ENCODE measurements at places on chromosomes 12 and 14.

DNA sequence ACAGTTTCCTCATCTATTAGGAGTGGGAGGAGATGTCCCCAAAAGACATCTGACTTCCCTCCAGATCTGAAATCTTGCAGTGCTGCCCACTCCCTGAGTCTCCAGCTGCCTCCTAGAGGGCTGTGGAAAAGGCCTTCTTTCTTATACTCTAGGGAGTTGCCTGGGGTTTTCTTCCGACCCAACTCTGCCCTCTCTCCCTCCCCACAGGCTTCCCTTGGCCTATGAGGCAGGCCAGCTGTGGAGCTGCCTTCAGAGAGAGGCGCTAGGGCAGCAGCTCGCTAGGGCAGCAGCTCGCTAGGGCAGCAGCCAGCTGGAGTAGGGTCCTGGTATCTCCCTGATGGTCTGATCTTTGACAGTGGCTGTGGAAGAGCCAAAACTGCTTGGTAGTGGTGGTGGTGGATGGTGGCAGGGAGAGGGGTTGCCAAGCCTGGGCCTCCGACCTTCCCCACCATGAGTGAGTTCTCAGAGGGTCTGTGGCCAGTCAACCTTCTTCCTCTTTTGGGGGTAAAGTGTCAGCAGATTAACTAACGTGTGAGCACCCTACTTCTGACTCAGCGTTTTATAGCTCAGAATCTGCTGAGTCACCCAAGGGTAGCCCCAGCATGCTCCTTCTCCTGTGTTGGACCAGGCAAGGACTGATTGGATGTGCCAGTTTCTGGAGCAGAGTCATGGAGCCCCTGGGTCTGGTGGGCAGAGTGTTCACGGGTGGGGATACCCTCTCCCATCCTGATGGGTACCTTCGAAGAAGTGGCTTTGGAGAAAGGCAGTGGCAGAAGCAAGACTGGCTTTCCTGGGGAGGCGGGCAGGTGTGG lies 2.3 kb downstream of the SLC48A1 start:
- no peak for DNase-seq

- no peak for DNase-seq
These were observed 58.0 kb upstream of the ELK3 start for GRCh38 chr12:96136161-96136560.

- no peak for DNase-seq
These were observed 99.3 kb upstream of the PTPRB start for GRCh38 chr12:70736351-70737133.

DNA sequence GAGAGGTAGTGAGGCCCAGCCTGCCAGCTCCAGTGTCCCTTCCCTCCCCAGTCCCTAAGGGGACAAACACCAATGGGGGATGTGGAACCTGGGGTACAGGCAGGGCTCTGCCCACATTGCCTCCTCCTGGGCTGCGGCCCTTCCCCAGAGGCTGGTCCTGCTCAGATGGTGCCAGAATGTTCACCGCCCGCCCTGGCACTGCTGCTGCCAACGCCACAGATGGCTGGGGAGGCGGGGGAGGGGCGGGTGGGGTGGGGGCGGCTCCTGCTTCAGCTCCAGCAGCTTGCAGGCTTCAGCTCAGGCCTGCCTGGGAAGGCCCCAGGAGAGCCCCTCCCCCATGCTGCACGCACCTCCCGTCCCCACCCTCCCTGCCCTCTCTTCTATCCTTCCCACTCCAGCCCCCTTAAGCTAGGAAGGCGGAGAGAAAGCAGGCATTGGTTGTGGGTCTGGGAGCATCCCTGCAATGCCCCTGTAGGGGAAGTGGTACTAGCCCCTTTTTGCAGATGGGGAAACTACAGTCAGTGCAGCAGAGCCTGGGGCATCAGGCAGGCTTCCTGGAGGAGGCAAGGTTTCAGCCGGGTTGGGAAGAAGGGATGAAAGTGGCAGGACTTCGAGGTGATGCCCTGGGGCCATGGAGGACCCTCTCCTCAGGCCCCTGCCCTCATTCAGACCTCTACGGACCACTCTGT lies 2.0 kb upstream of the BEGAIN start:
- DNase-seq, result no peak

GRCh38 chr14:101463566-101464171 lies 97.6 kb upstream of the DIO3 start:
- no peak for DNase-seq

DNA sequence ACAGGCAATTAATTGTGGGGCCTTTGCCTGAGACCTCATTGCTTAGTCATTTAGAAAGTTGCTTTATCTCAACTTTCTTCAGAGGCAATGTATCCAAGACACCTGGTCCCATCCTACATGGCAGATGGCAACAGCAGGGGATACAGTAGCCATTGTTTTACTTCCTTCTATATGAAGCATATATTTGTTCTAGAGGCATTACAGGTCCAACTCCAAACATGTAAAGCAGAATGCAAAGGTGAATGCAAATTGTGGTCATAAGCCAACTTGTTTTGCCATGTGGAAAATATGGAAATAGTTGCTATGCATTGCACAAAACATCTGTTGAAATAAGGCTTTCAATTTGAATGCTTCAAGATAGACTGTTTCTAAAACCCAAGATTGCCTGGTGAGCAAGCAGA lies 109.8 kb upstream of the BCAT1 start:
- no peak for DNase-seq

- DNase-seq, result no peak
These were observed 141.7 kb upstream of the AMIGO2 start for GRCh38 chr12:47221256-47222023.

GRCh38 chr12:53218551-53219291 lies 11.7 kb upstream of the ITGB7 start:
- DNase-seq, result no peak

- no peak for DNase-seq
These were observed 883 bp downstream of the FOXJ2 start for GRCh38 chr12:8033153-8034044.

- DNase-seq, result no peak
These were observed 53.6 kb downstream of the TPCN1 start for GRCh38 chr12:113274848-113275247.

GRCh38 chr12:65670775-65671174 lies 153.5 kb upstream of the HMGA2 start:
- DNase-seq, result no peak

GRCh38 chr12:52395761-52396434 lies 10.2 kb downstream of the KRT82 start:
- no peak for DNase-seq

DNA sequence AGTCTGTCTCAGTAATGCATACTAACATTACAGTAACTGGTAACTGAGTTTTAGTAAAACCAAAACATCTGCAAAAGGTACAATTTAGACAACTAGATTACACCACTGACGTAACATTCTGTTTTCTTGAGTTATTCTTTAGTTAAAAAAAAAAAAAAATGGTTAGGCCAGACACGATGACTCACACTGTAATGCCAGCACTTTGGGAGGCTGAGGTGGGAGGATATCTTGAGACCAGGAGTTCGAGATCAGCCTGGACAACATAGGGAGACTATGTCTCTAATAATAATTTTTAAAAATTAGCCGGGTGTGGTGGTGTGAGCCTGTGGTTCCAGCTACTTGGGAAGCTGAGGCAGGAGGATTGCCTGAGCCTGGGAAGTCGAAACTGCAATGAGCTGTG lies 34.1 kb downstream of the AP5M1 start:
- no peak for DNase-seq

DNA sequence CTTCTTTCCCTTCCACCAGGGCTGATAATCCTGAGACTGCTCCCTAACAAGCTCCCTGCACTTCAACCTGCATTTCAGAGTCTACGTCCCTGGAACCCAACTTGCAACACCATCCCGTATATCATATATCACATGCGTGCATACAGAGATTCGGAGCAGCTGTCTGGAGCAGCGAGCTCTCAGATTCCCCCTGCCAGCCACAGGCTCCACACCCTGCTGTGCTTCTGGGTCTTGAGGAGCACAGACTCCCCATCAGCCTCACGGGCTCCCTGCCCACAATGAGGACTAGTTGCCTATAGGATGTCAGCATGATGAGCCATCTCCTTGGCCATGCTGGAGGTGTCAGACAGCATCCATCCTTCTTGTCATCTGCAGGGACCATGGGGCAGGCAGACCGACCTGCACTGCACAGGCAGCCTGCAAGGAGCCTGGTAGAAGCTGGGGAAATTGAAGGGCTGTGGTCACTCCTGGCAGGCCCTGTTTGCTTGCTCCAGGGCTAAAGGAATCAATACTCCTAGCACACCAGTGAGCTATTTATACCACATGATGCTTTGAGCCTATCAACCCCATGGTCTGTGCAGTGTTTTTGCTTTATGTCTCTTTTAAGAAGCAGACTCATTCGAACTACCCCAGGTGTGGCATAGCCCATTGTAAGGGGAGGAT lies 19.6 kb upstream of the HDAC7 start:
- DNase-seq, result no peak

DNA sequence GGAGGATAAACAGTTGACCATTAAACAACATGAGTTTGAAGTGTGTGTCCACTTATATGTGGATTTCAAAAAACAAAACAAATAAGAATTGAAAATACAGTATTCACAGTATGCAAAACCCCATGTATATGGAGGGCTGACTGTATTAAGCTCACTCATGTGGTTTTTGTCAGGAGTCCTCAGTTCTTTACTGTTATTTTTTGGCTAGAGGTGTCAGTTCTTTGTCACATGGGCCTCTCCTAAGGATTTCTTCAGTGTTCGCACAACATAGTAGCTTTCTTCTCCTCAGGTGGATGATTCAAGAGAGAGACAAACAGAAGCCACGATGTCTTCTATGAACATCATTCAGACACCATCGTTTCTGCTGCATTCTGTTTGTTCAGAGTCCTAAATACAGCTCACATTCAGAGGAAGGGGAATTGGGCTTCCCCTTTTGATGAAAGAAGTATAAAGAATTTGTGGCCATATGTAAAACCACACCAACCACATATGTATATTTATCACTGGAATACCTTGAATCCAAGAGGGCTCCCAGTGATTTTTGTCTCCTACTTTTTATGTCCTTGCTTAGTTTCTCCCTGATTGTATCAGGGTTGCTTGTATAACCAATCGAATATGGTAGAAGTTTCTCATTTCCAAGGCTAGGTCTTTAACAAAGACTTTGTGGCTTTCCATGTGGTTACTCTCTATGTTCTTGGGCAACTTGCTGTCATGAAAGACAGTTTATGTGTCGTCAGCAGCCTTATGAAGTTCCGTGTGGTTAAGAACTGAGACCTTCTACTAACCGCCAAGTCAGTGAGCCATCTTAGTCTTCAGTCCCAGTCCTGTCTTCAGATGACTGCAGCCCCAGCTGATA lies 18.9 kb downstream of the MNAT1 start:
- peak; percentile 26 for DNase-seq

DNA sequence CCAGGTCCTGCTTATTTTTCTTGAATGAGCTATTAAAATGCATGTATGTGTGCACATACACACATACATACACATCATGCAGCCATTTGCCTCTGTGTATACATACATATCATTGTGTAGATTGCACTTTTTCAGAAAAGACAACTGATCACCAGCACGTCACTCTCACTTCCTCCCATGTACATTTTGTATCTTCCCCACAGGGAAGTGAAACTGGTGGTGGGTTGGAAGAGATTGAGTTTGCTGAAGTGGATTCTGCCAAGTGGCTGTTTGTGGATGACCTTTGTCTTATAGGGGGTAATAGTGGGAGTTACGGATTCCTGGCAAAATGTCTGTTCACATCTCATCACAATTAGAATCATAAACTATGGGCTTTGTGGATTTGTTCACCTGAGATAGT lies 448.6 kb downstream of the RAD51B start:
- no peak for DNase-seq

DNA sequence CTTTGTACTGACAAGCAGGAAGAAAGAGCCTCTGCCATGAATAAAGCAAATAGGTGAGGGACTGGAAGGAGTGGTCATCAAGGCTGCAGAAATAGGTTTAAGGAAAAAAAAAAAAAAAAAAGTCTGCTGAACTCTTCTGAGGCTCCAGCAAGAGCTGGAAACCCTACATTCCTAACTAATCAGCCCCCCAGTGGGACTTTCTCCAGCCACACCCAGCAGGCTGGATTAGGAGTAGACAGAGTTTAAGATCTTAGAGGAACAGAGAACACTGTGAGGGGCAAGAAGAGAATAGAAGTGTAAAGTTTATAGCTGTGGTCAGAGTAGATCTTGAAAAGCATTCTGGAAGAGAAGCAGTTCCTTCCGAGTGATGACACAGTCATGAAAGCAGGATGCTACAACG lies 66.4 kb downstream of the ATXN2 start:
- no peak for DNase-seq

DNA sequence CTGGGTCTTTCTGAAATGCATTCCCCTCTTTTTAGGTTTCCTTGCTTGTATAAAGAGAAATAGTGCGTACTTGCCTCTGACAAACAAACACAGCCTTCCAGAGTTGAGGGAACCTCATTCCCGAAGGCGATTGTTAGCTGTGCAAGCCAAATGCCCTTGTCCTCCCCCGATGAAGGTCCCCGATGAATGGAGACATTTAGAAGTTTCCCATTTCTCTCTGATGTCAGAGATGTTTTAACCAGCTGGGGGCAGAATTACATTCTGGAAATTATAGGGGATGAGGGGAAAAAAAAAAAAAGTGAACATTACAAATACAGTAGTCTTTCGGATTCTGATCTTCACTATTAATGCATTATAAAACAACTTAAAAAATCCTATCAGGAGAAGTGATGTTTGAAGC lies 366.8 kb downstream of the VRK1 start:
- no peak for DNase-seq

DNA sequence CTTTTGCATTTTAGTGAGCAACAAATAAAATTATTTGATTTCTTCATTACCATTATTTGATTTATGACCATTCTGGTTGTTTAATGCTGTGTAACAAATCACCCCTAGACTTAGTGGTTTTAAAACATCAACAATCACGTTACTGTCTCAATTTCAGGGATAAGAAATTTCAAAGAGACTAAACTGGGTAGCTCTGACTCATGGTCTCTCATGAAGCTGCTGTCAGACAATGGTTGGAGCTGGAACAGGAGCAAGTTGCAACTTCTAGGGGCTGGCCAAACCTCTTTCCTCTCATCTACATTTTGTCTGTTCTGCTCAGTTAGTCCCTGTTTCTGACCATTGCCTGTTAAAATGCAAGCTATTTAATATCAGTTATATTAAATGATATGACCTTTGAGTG lies 517.0 kb downstream of the KCNH5 start:
- DNase-seq, result no peak

GRCh38 chr14:91872517-91873470 lies 5.5 kb upstream of the TC2N start:
- no peak for DNase-seq

DNA sequence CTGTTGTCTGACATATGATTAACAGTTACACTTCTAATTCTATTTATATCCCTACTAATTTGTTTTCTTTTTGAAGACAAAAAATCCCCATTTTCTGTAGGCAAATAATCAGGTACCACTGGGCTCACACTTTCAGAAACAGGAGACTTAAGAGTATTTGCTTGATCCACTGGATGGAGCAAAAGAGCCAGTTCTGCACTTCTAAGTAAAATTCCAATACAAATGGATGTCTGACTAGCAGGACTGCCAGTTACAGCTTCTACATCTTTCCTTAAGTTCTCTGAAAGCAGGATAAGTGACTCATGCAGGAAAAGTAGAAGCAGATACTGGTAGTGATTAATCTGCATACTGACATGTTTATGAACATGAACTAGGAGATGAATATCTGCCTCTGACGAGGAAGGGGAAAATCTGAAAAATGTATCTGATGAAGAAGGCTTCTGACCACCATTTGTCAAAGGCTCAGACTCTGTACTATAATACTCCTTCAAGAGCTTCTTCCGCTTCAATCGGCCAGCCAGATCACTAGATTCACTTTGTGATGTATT lies 73.8 kb upstream of the ANKS1B start:
- DNase-seq, result no peak

GRCh38 chr14:59091404-59091803 lies 97.1 kb upstream of the DAAM1 start:
- no peak for DNase-seq
